ENCODE measurements at places on chromosomes 7 and 10.

DNA sequence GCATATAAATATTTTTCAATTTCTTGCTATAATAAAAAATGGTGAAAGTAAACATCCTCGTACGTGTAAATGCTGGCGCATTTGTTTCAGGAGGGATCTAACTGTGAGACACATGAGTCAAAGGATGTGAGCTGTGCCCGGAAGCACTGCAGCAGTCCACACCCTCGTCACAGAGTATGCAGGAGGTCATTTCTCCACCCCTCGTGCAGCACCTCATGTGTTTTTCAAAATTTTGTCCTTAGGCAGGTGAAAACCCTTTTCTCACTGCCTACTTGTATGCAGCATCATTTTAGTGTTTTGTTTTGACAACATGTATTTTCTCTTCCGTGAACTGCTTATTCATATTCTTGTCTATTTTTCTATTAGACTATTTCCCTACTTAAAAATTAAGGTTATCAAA lies 162.7 kb downstream of the AVL9 start:
- DNase-seq = no peak

GRCh38 chr10:19168584-19168983 lies 120.0 kb downstream of the MALRD1 start:
- no peak for DNase-seq

GRCh38 chr10:131854579-131855335 lies 46.1 kb upstream of the PPP2R2D start:
- no peak for DNase-seq

- no peak for DNase-seq
Observed at GRCh38 chr10:1515121-1515779, 222.1 kb downstream of the ADARB2 start.

GRCh38 chr7:117283779-117284178 lies 39.1 kb downstream of the WNT2 start:
- DNase-seq = no peak

DNA sequence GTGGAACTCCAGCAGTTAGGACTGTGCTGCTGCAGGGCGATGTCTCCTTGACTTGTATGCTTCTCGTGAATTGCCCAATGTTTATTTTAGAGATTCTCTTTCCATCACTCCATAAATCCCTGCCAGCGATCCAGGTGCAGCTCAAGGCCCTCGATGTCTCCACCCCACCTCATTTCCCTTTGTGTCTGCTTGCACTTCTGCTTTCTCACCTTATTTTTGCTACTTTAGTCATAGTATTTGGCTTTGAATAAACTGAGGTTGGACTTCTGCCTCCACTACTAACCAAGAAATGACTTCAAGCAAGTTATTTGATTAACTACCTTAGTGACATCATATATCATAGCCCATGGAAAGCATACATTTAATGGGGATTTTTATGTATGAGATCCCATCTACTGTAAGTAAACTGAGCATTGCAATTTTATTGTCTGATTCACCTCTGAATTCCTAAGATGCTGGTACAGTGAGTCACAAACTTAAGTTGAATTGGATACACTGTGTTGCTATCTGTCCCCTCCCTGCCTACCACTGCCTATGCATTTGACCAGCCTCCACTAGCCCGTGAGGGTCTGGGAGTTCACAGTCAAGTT lies 255.8 kb downstream of the ABCA13 start:
- no peak for DNase-seq

DNA sequence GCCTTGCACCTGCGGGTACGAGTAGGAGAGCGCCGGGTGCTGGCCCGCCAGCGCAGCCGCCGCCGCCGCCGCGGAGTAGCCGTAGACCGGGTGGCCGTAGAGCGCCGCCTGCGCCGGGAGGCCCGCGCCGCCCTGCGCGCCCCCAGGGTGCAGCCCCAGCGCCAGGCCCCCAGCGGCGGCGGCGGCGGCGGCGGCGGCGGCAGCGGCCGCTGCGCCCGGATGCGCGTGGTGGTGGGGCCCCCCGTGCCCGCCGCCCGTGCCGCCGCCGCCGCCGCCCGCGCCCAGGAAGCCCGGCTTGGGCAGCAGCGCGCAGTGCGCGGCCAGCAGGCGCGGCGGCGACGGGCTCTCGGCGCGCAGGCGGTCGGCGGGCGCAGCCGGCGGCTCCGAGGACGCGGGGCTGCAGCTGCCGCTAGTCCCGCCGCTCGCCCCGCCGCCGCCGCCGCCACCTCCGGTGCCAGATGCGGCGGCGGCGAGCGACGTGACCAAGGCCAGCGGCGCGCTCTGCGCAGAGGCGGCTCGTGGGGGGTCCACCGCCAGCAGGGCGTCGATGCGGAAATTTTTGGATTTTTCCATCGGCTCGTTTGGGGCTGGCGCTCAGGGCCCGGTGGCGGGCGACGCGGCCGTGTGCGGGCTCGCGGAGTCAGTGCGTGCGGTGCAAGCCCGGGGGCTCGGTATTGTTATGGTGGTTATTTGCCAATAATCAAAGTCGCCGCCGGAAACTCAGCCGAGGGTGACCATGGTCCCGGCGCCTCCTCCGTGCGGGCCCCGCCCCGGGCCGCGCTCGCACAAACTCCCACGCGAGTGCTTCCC lies 480 bp downstream of the MNX1 start:
- DNase-seq = no peak

GRCh38 chr7:38744746-38745145 lies 113.6 kb upstream of the AMPH start:
- no peak for DNase-seq

DNA sequence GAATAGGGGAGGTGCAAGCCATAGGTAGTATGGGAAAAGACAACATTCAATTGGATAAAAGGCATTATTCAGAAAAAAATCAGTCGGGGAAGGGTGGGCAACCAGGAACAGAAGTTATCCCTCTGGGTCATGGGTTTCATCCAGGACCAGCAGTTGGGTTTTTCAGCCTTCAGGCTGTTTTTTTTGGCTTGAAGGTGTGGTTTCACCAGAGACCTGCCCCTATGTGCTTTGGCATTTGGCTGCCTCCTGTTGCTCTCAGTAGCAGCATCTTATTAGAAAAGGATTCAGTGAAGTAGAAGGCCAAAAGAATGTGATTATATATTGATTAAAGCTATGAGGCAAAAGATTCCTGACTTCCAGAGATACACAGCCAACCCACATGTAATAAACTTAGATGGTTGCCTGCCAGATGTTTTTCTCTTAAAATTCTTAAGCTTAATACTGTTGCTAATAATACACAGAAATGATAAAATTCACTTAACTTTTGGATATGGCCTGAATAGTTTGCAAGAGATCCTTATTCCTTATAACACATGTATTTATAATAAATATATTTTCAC lies 251.7 kb upstream of the CSTF2T start:
- DNase-seq = no peak

GRCh38 chr10:3867454-3868270 lies 82.7 kb upstream of the KLF6 start:
- no peak for DNase-seq

GRCh38 chr7:121605317-121605680 lies 209.2 kb upstream of the FAM3C start:
- DNase-seq = no peak

- no peak for DNase-seq
Observed at GRCh38 chr10:97508342-97508741, 9.6 kb downstream of the UBTD1 start.

DNA sequence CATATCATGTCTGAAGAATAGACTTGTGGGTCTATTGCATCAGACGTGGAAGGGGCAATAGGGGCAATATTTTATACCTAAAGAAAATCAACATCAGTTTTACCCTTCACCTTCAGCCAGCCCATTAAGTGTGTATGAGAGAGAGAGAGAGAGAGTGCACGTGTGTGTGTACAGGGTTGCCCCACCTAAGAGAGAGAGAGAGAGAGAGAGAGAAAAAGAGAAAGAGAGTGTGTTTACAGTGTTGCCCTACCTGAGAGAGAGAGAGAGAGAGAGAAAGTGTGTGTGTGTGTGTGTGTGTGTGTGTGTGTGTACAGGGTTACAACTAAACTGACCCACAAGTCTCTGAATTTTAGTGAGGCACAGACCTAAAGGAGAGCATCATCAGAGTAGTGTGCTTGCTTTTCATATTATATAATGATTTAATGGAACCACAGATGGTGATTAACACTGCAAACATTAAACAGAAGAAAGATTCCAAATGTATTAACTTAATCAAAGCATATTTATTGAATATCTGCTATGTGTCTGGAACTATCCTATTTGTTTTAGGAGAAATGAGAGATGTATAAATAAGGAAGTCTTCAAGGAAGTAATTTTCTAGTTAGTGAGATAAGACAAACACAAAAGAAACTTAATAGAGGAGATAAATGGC lies 66.8 kb downstream of the CD36 start:
- no peak for DNase-seq

- no peak for DNase-seq
Observed at GRCh38 chr10:61157182-61157581, 213.2 kb upstream of the RHOBTB1 start.

- no peak for DNase-seq
Observed at GRCh38 chr7:29996321-29996720, 6.7 kb upstream of the SCRN1 start.

DNA sequence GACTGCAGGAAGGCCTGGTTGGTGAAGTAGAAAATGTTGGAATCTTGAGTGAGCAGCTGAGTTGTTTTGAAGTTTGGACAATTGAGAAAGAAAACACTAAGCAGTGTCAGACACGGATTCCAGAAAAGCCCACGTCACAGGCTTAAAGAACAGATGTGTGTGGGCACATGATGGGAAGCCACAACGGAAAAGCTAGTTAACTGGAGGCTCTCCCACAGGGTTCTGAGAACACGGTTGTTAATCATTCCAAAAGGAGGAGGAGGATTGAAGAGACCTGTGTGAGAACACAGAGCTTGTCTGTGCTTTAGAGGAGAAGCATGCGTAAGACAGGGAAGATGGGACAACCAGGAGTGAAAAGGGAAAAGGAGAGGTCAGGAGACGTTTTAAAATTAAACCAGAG lies 42.6 kb downstream of the SHH start:
- no peak for DNase-seq

DNA sequence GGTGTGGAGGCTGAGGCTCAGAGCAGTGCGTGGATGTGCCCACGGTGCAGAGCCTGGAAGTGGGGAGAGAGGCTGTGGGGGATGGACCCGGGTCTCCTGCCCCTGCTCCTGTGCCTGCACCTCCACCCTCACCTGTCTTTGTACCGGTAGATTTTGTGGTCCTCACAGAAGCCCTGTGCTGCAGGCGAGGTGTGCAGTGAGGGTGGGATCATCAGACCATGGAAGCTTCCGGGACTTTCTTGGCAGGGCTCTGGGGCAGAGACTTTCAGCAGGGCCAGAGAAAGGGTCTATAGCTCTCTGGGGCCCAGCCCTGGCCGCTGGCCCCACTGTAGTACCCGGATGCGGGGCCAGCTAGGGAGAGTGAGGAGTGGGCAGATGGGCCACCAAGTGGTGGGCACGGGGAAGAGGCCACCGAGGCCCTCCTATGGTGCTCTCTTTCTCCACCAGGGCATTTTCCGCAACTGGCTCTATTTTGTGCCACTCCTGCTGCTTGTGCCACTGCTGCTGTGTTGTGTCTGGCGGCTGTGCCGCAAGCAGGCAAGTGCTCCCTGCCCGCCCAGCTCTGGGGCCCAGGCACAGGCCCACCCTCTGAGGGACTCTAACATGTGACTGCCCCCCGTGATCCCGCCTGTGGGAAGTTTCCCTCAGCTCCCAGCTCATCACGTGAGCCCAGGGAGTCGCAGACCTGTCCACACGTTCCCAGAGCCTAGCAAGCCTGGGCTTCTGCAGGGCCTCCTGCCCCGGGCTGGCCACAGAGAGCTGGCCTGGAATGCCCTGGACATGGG lies 22.1 kb downstream of the ANTXRL start:
- DNase-seq = no peak

- no peak for DNase-seq
Observed at GRCh38 chr10:21506351-21506750, 19.1 kb downstream of the SKIDA1 start.

GRCh38 chr7:80883154-80884025 lies 35.5 kb downstream of the SEMA3C start:
- DNase-seq = no peak

GRCh38 chr10:103295374-103296015 lies 18.6 kb downstream of the INA start:
- no peak for DNase-seq

- no peak for DNase-seq
Observed at GRCh38 chr7:48207155-48207675, 36.0 kb downstream of the ABCA13 start.

DNA sequence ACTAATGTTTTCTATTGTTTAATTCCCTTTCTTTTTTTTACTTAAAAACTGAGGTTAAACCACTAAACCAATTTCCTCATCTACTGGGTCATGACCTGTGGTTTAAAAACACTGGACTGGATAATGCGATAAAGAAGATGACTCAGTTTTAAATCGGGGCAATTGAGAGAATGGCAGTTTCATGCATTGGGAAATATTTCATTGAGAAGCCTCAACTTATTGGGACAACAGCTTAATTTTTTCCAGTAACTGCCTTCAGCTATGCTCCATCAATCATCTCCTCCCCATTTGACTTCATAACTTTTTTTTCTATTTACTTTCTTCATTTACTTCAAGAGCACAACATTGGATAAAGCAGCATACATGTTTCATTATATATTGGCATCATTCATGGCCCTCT lies 61.8 kb upstream of the MET start:
- no peak for DNase-seq

GRCh38 chr10:113320211-113320610 lies 232.6 kb upstream of the HABP2 start:
- no peak for DNase-seq

GRCh38 chr10:84140036-84140379 lies 699 bp downstream of the GHITM start:
- no peak for DNase-seq

GRCh38 chr10:101400585-101400984 lies 46.6 kb downstream of the BTRC start:
- no peak for DNase-seq

DNA sequence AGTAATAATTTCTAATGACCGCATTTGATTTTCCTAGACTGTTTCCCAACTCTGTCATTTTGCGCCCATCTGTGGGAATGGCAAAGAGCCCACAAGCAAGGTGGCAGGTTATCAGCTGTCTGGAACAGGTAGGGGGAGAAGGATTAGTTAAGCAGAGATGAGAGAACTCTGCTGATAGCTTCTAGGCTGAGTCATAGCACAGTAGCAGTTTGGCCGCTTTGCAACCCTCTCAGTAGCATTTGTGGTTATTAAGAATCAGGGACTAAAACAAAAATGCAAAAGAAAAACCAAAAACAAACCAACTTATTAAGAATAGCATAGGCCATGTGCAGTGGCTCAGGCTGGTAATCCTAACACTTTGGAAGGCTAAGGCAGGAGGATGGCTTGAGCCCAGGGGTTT lies 602.7 kb upstream of the SORCS1 start:
- DNase-seq = no peak

All from cortex of kidney (tissue), 1 donor.